SK-N-DZ (cell line): ENCODE measurements at places on chromosomes 6 and 20.
A peak's percentile ranks its signal among the peaks of the same experiment; 100 is the strongest.

DNA sequence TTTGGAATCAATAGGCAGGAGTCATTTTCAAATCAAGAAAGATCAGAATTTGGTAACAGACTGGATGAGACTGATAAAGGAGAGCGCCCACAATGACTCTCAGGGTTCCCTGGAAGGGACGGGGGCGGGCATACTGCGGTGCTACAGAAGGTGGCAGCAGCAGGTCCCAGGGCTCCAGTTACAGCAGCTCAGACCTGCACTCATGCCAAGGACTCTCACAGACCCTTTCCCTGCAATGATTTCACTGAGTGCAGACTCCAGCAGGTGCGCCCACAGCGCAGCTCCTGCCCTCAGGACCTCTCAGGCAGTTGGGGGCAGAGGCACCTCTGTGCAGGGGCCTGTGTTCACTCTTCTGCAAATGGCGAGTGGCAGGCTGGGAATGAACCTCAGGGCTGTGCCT, 359.8 kb downstream of the ZFAND3 start:
- DNase-seq = no peak

- DNase-seq = no peak
Measured at GRCh38 chr6:15305909-15306308, 60.0 kb downstream of the JARID2 start.

- DNase-seq = peak; percentile 46
Measured at GRCh38 chr6:112144145-112144926, 56.9 kb downstream of the FAM229B start.

- peak; percentile 46 for DNase-seq
Measured at GRCh38 chr6:24520929-24521546, 26.3 kb downstream of the ALDH5A1 start.

DNA sequence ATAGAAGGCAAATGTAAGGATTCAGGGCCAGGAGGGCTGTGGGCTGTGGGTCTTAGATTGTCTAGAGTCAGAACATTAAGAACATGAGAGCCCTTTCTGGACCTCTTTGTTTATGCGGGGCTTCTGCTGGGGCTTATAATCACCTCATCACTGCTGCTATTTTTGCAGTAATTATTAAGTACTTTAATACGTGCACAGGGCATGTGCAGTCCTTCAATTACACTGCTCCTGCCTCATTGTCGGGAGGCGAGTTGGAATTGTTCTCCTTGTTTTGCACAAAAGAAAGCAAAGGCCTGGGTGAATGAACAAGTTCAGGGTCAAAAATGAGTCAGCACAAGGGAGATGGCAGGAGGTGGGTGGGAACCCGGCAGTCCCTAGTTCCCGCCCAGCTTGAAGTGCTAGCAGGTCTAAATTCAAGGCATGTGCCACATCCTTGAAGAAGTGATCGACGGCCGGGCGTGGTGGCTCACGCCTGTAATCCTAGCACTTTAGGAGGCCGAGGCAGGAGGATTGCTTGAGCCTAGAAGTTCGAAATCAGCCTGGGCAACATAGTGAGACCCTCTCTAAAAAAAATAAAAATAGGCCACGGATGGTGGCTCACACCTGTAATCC, 34.4 kb upstream of the PTPN1 start:
- no peak for DNase-seq

DNA sequence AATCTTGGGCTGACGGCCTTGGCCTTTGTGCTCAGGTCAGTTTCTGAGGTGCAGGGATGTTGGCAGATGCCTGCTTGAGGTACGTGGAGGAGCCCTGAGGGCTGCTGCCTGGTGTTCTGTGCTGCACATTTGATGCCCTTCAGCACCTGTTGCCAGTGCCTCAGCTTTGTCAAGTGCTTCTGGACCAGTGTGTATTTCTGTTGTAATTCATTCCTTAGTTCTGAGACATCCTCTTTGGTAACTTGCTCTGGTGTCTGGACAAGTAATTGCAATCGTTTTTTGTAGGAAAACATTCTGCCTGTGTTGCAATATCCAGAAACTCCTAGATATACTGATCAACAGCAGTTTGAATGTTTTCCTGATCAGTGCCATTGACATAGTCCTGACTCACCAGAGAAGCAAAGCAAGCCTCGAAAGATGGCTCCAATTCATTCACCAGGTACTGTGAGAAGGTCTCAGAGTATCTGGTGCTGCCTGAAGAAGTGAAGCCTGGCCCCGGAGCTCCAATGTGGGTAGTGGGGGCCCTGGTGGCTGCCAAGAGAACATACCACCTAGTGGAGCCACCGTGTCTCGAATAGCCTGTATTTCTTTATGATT, 26.7 kb downstream of the ZNF337 start:
- no peak for DNase-seq

- no peak for DNase-seq
Measured at GRCh38 chr6:134061440-134061839, 9.0 kb upstream of the SLC2A12 start.

GRCh38 chr20:34632870-34633452, 43.9 kb downstream of the PIGU start:
- no peak for DNase-seq

- DNase-seq = peak; percentile 90
Measured at GRCh38 chr6:149648148-149649145, at the start of gene KATNA1. KATNA1 (minus strand) TSS chr6:149648714; CDS start chr6:149638547, 10,167 bp downstream.

GRCh38 chr6:79687759-79688158, 56.6 kb downstream of the SH3BGRL2 start:
- no peak for DNase-seq

DNA sequence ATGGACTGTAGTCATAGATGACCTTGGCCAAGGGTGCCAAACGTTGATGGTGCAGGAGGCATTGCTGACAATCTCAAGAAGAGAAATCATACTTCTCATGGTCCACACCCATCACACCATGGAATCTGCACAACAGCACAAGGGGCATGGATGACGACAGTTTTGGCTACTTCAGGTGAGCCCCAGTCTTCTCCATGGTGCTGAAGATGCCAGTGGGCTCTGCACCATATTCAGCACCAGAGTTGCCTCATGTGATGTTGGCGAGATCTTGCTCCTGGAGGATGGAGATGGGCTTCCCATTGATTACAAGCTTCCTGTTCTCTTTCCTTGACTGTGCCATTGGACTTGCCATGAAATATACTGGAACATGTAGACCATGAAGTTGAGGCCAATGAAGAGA, 188.9 kb downstream of the NRN1 start:
- no peak for DNase-seq

- peak; percentile 39 for DNase-seq
Measured at GRCh38 chr6:170135821-170136471, 154.9 kb downstream of the DLL1 start.

GRCh38 chr6:30571762-30572082, 480 bp downstream of the ABCF1 start:
- DNase-seq = no peak

DNA sequence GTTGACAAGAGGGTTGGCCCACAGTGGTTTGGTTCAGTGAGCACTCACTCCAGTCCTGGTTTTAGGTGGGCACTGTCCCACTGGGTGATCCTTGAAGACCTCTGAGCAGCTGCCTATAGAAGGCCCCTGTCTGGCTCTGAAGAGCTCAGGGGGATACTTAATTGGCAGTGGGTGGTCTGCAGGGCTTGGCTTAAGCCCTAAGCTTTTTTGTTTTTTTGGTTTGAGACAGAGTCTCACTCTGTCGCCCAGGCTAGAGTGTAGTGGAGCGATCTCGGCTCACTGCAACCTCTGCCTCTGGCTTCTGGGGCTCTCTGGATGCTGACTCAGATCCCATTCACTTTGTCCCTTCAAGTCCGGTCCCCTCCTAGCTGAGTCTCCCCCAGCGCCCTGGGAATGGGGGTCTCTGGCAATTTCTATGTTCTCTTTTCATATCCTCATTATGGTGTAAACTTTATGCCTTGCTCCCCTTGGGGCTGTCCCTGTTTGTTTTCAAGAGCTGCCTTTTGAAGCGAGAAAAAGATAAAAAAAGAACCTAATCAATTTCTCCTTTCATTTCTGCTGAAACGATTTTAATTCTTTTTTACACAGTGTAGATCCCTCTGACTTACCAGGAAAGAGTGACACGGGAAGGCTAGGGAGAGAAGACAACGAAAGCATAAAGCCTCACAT, 12.2 kb upstream of the KCNG1 start:
- no peak for DNase-seq

DNA sequence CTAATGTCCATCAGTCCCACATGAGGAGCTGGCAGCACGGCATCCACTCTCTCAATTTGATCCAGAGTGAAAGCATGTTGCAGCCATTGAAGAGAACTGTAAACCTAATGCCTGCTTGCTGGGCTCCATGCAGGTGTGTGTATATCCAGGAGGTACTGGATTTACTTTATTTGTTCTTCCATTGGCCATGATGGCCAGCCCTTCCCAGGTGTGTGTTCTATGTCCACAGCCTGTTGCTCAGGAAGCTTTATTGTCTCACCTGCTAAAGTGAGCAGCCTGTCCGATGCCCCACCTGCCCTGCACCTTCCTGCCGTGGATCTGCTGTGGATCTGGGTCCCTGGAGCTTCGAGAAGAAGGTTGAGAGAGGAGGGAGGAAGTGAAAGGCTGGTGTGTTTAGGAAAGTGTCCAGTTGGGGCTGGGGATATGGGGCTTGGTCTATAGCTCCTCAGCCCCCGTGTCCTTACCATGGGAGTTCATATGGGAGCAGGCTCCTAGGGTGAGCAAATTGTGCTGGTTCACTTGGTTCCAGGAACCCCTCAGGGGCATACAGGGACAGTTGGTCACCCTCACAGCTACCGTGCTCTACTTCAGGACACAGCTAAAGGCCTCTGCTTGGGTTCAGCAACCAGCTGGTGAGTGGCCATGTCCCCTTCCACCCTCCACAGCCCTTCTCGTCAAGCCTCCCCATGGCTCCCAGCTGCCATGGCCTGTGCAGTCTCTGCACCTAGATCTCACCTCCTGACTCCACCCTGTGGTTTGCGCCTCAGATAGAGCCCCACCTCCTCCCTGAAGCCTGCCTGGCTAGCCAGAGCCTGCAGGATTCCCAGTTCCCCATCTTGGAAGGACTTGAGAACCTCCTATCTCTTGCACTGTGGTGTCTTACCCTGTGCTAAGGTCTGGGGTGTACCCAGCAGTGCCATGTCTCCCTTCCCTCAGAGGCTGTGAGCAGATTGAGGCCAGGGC, 12.7 kb downstream of the TREML2 start:
- no peak for DNase-seq

DNA sequence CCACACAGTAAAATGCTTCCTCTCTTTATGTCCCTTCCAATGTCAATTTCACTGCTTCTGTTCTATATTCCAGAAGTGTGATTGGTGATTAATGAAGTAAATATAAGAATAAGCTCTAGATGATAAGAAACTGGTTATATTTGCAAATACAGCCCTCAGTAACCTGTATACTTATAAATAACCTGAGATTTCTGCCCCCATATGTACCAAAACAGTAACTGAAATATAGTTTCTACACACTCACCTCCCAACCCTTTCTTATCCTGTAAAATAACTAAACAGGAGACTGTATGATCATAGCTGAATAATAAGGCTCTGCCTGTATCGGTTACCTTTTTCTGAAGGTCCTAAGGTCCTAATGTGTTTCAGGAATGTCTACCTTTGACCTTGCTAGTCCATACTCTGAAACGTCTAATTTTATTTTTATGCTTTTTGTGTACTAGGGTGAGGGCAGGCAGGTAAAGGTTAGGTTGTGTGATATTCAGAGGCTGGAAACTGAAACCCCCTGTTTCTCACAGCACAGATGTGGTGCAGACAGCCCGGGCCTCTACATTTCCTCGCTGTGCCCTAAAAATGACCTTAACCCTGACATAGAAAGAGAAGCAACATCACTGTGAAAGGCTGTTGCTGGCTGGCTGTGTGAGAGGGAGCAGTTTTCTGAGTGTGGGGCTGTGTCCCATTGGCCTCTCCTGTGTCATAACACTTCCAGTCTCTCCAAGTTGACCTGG, 378.8 kb downstream of the CENPW start:
- no peak for DNase-seq

DNA sequence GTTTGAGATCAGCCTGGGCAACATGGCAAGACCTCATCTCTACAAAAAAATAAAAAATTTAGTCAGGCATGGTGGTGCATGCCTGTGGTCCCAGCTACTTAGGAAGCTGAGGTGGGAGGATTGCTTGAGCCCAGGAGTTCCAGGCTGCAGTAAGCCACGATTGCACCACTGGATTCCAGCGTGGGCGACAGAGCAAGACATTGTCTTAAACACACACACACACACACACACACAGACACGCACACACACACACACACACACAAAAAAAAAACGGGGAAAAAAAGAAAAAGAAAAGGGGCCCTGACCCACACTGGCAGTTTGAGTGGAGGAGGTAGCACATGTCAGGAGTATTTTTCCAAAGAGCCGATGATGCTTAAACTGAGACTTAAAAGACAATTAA, 122.2 kb downstream of the AFG1L start:
- DNase-seq = no peak

DNA sequence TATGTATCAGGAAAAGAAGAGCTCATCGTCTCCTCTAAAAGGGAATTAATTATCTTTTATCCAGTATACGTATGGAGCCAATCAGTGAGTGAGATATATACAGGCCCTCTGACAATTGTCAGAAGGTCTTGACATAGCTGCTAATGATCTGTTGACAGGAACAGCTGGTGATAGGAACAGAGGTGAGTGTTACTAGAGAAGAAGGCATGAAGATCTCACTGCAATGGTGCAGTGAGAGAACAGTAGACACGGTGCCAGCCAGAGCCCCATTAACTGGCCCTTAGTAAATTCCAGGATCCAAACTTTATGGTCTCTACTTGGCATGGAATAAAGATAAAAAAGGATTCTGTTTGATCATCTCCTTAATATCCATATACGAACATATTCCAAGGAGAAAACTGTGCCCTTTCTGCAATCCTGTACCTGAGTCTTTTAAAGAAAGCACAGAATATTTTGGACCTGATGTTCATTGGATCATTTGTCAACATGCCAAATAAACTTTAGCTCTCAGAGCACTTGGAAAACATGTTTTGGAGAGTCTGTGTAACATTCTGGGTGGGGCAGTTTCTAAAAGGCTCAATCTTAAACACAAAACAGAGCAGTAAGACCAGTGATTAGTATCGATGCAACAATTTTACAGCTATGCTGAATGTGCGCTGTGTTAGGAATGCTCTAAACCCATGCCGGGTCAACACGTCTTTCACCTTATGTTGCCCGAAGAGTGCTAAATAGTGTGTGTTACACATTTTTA, 135.8 kb upstream of the CITED2 start:
- no peak for DNase-seq

GRCh38 chr6:52144196-52145076, 41.7 kb upstream of the IL17A start:
- DNase-seq = no peak

DNA sequence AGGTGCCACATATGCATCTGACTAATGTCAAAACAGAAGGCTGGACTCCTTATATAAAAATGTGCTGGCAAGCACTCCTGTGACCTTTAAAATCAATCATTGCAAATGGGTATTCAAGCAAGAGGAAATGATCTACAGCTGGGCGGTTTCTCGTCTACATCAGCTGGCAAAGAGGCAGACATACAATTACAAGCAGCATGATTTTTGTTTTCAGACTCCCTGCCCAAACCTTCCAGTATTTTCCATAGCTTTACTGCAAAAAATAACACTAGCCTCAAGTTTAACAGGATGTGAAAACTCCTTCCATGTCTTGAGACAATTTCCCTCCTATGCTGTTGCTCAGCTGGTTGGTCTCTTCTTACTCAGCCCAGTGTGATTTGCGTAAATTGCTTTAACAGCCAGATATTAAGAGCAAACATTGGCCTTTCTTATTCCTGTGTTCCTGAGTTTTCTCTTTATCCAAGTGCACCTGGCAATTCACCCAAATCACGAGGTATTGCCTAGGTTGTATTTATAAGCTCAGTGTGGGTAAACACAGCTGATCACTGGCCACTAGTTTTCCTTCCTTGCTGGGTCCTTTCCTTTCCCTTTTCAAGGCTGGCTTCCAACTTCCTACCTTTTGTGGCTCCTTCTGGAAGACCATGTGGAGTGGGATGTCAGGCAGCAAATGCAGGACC, 130.4 kb downstream of the MOXD1 start:
- peak; percentile 7 for DNase-seq
